Esophagus squamous epithelium (tissue), 5 donors: ENCODE measurements at places on chromosomes 6 and 20.

DNA sequence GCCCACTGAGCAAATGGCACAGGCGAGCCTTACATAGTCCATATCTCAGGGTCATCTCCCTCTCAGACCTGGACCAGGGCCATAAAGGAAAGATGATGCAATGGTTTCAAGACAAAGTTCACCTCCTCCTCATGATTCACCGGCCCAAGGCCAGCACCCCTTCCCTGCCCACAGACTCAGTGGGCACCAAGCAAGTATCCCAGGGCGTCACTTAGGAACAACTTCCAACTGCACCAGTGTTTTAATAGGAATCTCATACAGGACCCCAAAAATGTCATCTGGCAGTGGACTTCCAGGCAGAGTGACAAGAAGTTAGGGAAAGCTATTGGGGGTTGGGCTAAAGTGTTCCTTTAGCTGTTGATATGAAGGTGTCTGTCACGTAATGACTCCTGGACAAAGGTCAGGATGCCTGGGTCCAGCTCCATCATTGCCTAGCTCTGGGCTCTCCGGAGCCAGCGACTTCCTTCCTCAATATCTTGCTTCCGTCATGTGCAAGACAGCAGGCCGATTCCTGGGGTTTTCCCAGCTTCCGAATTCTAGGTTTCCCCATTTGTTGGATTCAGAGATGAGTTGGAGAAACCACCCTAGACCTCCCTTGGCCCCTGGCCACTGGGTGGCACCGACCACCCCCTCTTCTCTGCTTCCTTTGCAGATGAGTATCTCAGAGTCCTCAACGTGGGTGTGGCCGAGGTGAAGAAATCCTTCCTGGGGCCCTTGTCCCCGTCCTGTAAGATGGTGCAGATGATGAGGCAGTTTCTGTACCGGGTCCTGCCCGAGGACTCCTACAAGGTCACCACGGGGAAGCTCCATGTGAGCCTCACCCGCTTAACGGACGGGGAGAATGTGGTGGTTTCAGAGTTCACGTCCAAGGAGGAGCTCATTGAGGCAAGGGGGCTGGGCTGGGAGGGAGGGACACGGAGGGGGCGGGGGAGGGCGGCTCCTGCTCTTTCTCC lies 21.1 kb downstream of the PNPLA1 start:
- DNase-seq: no peak

GRCh38 chr20:18647777-18648176 lies 59.9 kb downstream of the DTD1 start:
- DNase-seq: no peak

DNA sequence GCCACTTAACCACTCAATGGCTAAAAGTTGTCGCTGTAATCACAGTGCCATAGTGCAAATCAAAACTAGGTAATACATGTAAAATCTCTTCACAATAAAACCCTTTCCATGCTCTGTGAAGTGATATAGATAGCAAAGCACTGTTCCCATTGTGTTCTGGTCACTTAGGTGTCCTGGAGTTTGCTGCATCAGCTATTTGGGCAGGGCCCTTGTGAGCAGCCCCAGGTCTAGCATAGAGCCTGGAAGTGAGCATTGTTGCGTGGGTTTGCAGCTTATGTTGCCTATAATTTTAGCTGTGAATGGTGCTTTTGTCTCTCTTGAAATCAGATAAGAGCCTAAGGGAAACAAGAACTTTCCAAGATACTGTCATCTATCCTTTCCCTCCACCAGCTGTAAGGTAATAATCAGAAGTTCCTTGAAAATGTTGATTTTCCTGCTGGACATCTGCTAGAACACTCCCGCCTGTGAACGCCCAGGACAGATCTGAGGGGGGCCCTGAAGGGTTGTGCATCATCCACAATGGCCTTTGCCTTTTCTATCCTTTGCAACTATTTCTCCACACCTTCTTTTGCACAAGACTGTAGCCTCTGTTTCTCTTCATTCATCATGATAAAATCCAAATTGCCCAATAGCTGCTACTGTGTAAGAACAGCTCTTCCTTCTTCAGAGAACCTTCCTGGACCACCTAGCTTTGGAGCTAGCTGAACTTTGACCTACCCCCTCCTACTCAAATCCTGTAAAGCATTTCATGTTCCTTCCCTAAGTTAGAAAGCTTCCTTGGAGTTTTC lies 57.0 kb downstream of the TNFAIP3 start:
- no peak for DNase-seq

- no peak for DNase-seq
Observed at GRCh38 chr6:31489086-31489485, 8.9 kb upstream of the MICB start.

DNA sequence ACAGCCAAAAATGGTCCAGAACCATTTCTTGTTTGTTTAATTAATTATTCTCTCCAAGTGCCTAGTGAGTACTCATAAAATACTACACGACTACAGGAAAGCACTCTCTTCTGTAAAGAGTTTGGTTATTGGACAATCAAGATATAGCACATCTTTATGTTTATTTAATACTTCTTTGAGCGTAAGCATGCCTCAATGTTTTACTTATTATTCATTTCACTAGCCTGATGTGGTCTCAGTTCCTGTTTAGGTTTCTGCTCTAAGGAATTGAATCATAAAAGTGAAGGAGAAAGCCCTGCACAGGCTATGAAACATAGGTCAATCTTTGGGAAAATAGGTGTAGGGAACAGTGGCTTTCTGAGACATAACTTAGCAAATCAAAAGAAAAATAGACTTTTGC lies 45.9 kb upstream of the AIG1 start:
- no peak for DNase-seq

- DNase-seq: no peak
Observed at GRCh38 chr6:142300758-142301650, 803 bp upstream of the ADGRG6 start.

- DNase-seq: no peak
Observed at GRCh38 chr20:15848126-15848525, 725.1 kb downstream of the KIF16B start.

DNA sequence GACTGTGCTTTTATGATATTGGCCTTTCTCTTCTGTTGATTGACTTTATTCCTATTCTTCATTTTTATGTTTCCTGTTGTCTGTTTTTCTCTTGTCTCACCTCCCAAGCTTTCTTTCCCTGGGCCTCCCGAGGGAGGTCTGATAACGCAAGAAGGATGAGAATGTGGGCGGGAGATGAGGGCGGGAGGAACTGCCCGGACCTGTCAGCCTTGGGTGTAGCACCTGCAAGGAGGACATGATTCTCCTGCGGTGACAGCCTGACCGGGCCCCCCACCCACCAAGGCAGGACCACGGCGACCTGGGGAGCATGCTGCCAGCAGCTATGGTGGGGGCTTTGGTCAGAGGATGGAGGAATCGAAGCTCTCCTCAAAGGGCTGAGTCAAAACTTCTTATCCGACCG lies 86.9 kb downstream of the PLEKHG1 start:
- DNase-seq: no peak

DNA sequence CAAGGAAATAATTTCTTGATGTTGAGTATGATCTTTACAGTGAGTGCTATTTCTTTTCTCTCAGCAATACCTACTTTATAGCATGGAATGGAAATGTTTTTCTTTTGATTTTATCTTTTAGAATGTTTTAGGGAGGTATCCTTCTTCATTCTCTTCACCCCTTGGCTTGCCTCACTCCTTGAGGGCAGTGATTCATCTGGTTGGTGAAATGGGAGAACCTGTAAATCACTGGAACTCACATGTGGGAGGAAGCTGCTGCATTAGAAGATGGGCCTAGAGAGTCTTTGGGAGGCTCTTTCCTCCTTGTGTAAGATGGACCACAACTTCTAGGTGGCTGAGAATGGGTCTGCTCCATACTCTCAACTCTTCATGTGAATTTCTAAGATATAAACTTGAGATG lies 244.8 kb upstream of the SYNCRIP start:
- no peak for DNase-seq

- DNase-seq: no peak
Observed at GRCh38 chr6:89520736-89521135, 87.8 kb downstream of the ANKRD6 start.

GRCh38 chr6:42551217-42551616 lies 12.6 kb upstream of the UBR2 start:
- no peak for DNase-seq

- no peak for DNase-seq
Observed at GRCh38 chr6:41497994-41498393, 48.2 kb upstream of the FOXP4 start.

DNA sequence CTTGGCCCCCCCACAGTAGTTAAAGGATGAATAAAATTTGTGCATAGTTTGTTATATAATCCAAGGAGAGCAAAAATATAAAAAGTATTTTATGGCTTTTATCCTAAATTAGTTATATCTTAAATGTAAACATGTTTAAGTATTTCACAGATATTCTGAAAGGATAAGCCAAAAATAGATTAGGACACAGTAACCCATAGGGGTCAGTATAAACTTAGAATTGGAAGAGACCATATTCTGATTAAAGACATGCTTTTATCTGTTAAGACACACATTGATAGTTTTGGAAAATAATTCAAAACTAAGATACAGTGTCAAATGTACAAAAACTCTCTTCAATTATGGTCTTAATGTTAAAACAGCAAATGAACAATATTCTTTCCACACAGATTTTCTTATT lies 4.5 kb upstream of the SERINC1 start:
- no peak for DNase-seq

GRCh38 chr20:44742304-44743079 lies 3.2 kb upstream of the KCNK15 start:
- no peak for DNase-seq

GRCh38 chr6:151445482-151445881 lies 6.4 kb downstream of the RMND1 start:
- DNase-seq: no peak

GRCh38 chr6:3484192-3484591 lies 27.3 kb upstream of the SLC22A23 start:
- no peak for DNase-seq

DNA sequence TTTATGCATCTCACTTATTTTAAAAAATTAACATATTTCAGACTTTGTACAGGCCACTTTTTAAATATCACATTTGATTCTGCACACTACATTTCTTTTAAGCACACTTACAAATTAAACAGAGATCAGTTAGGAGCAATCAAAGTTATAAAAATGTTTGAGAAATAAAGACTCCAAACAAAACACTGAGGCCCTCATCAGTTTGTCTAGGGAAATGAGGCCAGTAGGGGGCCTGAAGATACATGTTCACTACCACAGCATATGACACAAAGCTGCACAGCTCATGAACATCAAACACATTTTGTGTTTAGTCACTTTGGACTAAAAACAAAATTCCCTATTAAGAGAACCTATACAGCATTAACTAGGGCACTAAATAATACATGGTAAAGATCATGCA lies 180.5 kb downstream of the PDE7B start:
- DNase-seq: no peak

GRCh38 chr6:152648105-152648504 lies 10.9 kb upstream of the SYNE1 start:
- DNase-seq: no peak

DNA sequence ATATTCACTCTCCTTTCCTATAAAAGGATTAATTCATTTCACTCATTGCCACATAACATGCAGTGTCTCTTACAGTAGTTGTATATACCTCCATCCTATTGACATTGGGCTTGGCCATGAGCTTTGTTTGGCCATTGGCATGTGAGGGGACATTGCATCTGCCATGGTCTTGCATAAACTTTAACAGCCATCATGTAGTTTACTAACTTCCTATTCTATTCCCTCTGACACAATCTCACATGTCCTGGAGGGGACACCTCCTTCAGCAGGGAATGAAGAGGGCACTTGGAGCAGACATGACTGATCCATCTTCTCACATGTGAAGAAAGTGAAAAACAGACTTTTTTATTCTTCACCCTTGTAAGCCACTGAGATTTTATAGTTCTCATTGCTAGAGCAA lies 115.5 kb upstream of the MARCKS start:
- no peak for DNase-seq

- no peak for DNase-seq
Observed at GRCh38 chr6:154605178-154605881, 94.8 kb upstream of the CNKSR3 start.

GRCh38 chr20:6703047-6703446 lies 64.4 kb upstream of the BMP2 start:
- no peak for DNase-seq
